ENCODE measurements at places on chromosomes 5 and 9.
A peak's percentile ranks its signal among the peaks of the same experiment; 100 is the strongest.

- no peak for DNase-seq
Observed at GRCh38 chr9:126516561-126516935, 97.2 kb upstream of the LMX1B start.

- no peak for DNase-seq
Observed at GRCh38 chr5:50922942-50923767, 256.7 kb downstream of the PARP8 start.

DNA sequence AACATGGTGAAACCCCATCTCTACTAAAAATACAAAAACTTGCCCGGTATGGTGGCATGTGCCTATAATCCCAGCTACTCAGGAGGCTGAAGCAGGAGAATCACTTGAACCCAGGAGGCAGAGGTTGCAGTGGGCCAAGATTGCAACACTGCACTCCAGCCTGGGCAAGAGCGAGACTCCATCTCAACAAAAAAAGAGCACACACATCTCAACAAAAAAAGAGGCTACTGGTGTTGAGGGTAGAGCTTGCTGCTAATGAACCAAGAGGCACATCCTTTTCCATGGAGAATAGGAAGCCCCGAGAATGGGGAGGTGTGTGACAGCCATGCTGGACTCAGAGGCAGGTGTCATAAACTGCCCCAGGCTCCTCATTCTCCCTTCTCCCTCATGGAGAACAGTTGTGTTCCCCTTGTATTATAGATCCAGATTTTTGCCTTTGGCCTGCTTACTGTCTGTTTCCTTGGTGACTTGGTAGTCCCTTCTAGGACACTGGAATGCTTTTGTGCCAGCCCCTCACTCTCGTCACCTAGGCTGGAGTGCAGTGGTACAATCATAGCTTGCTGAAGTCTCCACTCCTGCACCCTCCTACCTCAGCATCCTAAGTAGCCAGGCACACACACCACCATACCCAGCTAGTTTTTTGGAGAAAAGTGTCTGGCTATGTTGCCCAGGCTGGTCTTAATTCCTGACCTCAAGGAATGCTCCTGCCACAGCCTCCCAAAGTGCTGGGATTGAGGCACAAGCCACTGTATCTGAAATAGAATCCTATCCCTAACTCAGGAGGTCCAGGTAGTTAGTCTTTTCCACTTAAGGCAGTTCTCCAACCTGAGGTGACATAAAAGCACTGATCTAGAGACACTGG, 5.1 kb downstream of the RPL12 start:
- no peak for DNase-seq

DNA sequence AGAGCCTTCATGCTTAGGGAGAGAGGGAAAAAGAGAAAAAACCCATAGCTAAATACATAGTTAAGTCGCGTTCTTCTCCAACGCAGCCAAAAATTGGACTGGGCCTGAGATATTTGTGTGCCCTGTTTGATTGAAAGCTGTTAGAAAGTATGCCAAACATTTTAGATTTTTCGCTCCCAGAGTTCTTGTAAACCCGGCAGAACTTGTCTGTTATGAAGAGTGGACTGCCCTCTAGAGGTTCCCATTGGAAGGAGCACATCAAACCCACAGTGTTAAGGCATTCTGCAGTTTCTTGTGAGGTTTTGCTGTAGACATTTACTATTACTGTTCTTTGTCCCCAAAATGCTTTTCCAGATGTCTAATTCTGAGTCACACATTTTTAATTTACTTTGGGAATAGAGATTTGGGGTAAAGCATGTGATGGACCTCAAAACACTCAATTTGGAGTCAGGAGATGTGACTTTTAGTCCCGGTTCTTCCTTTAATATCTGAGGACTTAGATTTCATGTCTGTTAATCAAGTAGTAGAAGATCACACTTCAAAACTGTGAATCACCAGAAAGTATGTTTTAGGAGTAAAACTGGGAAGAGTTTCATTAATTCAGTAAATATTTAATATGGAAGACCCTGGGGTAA, 96.6 kb downstream of the PCSK1 start:
- peak; percentile 69 for DNase-seq

DNA sequence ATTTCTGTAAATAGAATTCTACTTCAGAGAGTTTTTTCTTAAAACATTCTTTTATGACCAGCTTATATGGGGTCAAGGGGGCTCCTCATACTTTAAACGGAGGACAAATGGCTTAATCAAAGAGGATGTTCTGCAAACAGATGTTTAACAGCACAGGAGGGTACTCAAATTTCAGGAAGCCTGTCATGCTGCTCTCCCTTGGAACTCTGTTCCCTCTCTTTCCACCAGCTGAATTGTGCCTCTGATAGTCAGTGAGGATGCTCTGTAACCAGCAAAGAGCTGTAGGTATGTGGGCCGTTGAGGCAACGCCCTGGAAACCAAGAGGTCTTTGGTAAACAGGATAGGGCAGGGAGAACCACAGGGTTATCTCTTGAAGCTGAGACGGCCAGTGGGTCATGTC, 161.1 kb downstream of the C5orf15 start:
- no peak for DNase-seq

- peak; percentile 48 for DNase-seq
Observed at GRCh38 chr9:130682421-130683121, 11.0 kb upstream of the EXOSC2 start.

- no peak for DNase-seq
Observed at GRCh38 chr9:82498541-82499317, 510.2 kb downstream of the SPATA31D1 start.

DNA sequence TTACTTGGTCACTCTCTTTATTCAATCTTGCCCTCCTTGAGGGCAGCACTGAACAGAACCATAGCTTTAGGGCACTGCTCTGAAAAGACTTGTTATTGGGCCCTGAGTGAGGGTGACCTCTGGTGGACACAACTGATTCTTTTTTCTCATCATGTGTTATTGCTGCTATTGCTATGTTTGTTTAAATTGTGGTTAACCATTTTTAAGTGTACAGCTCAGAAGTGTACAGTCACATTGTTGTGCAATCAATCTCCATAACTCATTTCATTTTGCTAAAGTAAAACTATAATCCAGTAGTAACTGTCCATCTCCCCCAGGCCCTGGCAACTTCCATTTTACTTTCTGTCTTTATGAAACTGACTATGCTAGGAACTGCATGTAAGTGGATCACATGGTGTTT, 351.1 kb upstream of the RIOK2 start:
- no peak for DNase-seq

DNA sequence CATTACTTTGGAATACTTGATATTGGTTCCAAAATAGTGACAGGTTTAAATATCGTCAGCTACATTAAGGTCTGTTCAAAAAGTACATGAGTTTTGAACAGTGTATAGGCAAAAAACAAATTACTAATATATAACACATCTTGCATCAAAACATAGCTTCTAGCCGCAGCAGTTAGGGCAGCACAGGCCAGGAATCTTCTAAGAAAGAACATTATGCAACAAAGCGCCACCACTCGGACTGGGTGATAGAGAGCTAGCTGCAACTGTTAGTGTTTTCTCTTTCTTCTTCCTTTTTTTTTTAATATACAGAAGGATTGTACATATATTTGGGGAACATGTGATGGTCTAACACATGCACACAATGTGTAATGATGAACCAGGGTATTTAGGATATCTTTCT, 504.5 kb downstream of the NR2F1-AS1 start:
- no peak for DNase-seq

DNA sequence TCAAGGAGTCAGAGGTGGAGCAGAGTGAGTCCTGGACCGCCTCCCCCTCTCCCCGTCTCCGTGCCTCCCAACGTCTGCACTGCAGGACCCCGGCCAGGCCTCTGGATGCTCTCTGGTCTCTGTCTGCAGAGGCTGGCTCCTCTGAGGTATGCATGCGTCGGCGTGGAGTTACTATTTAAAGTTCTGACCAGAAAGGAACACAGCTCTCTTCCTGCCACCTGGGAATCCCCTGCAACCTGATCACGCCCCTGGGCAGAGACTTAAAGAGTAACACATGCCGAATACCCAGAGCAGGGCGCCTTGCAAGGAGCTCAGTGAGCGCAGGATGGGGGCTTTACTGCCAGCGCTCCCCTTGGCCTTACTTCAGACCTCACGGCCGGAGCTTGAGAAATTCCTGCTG, 16.0 kb downstream of the ANXA6 start:
- DNase-seq = no peak

- peak; percentile 14 for DNase-seq
Observed at GRCh38 chr9:112112941-112113681, 62.0 kb downstream of the SUSD1 start.

DNA sequence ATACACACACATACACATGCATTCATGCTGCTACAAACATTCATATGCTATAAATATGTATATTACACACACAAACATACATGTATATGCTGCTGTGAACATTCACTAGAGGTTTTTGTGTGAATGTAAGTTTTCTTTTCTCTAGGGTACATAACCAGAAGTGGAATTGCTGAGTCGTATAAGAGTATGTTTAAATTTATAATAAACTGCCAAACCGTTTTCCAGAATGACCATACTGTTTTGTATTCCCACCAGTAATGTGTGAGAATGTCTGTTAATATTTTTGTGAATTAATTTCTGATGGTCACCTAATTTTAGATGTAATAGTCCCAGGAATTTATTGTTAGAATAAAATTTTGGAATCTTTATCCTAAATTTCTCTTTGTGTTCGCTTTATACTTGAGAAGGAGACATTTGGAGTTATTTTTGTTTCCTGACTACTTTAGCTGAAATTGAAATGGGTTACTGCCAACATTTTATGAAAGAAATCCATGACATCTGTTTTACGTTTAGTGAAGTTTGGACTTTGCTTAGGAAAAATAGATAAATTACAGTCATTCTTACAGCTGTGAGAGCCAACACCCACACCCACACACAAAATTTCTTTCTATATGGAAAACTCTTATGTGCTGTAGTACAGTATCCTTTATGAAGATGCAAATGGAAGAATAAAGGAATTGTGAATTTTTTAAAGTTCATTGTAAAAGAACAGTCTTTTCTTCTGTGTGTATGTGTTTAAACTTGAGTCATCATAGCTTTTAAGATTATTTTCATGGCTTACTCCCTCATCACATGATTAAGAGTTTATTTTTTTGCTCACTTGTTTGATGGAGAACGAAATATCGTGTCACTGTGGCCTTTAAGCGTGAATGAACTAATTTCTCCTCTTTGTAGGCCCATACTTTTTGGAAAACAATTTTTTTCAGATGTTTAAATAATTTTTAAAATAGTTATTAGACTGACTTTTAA, 24.3 kb downstream of the CENPP start:
- peak; percentile 93 for DNase-seq

- no peak for DNase-seq
Observed at GRCh38 chr5:159096924-159097783, 2.6 kb downstream of the EBF1 start.

DNA sequence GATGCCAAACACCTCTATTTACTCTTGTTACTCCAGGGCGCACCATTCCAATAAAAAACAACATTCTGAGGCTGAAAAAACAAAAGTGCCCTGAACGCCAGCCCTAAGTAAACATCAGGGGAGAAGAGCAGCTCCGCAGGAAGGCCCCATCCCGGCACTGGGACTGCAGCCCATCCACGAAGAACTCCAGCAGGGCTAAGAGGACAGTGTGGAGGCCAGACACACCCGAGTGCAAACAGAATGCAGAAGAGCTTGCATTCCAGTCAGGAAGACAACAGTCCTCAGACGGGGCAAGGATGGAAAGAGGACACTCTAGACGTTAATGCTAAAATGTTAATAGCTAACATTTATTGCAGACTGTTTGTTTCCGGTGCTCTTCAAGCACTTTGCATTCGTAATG, 33.0 kb downstream of the FAM240B start:
- no peak for DNase-seq

- DNase-seq = no peak
Observed at GRCh38 chr5:141250576-141250975, 5.4 kb downstream of the PCDHB15 start.

- DNase-seq = no peak
Observed at GRCh38 chr5:81545911-81546310, 152.0 kb upstream of the ACOT12 start.

DNA sequence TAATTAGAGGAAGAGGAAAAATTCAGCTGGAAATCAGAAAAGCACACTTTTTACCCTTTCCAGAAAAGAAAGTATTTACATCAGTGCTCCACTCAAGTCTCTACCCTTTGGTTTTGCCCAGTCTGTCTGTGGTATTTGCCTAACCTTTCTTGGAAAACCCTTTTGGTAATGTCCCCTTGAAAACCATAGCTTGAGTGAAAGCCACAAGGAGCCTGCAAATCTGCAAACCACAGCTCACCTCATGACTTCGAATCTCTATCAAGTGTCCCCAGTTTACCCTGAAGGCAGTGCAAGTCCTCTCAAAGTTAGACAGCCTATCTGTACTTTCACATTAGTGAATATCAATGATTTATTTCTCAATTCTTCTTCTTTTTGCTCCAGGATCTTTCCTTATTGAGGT, 162.1 kb upstream of the TSLP start:
- DNase-seq = no peak

DNA sequence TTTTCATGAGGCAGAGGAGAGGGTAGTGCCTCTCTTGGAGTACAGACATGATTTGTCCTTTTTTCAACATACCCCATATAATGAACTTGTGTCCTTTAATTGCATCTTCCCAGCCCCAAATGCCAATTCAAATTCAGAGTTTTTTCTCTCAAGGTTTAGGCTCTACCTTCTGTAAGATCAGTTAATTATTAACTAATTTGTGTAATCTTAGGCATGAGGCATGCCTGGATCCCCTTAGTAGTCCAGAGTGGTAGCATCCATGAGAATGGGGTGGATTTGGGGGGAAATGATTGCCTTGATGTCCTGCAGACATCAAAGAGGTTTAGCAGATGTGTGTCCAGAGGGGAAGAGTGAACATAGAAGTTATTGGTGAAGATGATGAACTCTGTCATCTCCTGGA, 533.3 kb downstream of the LRRC70 start:
- DNase-seq = no peak

- DNase-seq = no peak
Observed at GRCh38 chr5:65209341-65209740, 272.4 kb downstream of the ADAMTS6 start.

GRCh38 chr5:22306011-22306410, 547.1 kb downstream of the CDH12 start:
- DNase-seq = no peak

GRCh38 chr5:75482482-75482881, 28.9 kb downstream of the CERT1 start:
- DNase-seq = no peak

DNA sequence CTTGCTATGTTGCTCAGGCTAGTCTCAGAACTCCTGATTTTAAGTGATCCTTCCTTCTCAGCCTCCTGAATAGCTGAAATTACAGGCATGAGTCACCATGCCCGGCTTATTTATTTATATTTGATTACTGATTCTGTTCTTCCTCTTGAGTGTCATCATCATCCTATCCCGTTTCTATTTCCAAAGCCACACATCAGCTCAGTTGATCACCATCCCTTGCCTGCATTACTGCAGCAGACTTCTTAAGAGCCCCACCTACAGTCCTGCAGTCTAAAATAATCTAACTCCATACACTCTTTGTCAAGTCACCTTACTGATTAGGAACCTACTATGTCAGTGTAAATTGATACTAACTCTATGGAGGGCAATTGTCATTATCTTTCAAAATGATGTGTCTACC, 138.9 kb upstream of the RAI14 start:
- no peak for DNase-seq

All from skin of body (tissue), 3 donors.